ENCODE measurements at places on chromosomes 16 and 17. TPM values are rescaled to one million over a fixed set of nuclear protein-coding genes. Genes with fewer than 3 reads are reported as not detected.

The TBC1D3D gene
- 0.75 TPM for total RNA-seq

The CIAO2B gene
- total RNA-seq, result 51.1 TPM

The CCL23 gene
- 1.9 TPM for total RNA-seq

The CRHR1 gene
- not detected for total RNA-seq

The HOXB4 gene
- total RNA-seq, result 0.75 TPM

The TBX2 gene
- total RNA-seq, result 3.1 TPM

The ZMYND15 gene
- 0.47 TPM for total RNA-seq

The SLFN12 gene
- total RNA-seq, result 3.5 TPM

The CACNA1H gene
- 4.2 TPM for total RNA-seq

The IGSF6 gene
- 5.2 TPM for total RNA-seq

The CBFA2T3 gene
- 1.4 TPM for total RNA-seq

The GPR142 gene
- not detected for total RNA-seq

The AXIN2 gene
- 3.5 TPM for total RNA-seq

The HCRT gene
- total RNA-seq, result not detected

The OTOP2 gene
- total RNA-seq, result not detected

The NDUFB10 gene
- 93.9 TPM for total RNA-seq

The ABCC6 gene
- 107 TPM for total RNA-seq

The SDR42E1 gene
- 3.0 TPM for total RNA-seq

The CDH11 gene
- total RNA-seq, result 2.8 TPM

The MILR1 gene
- 3.8 TPM for total RNA-seq

The KRTAP29-1 gene
- total RNA-seq, result not detected

The MEOX1 gene
- not detected for total RNA-seq

The IRF8 gene
- total RNA-seq, result 17.1 TPM

The EPX gene
- total RNA-seq, result 10.0 TPM

The HBA1 gene
- 3.5 TPM for total RNA-seq

The TP53TG3D gene
- total RNA-seq, result not detected

The UMOD gene
- total RNA-seq, result not detected

The SLC47A1 gene
- total RNA-seq, result 34.9 TPM

The PMFBP1 gene
- 1.4 TPM for total RNA-seq

The BCAR1 gene
- 32.2 TPM for total RNA-seq

The TLCD2 gene
- total RNA-seq, result 1.2 TPM

The KRTAP2-3 gene
- not detected for total RNA-seq

The RCVRN gene
- total RNA-seq, result not detected

The C17orf107 gene
- total RNA-seq, result 1.1 TPM

The ERN2 gene
- total RNA-seq, result not detected

The CNTD1 gene
- not detected for total RNA-seq

The BICDL2 gene
- total RNA-seq, result 0.59 TPM

The CEP112 gene
- 1.1 TPM for total RNA-seq

The ABCC3 gene
- 10.5 TPM for total RNA-seq

The RASL10B gene
- 3.8 TPM for total RNA-seq

The MMD gene
- total RNA-seq, result 18.7 TPM

The KRT32 gene
- total RNA-seq, result not detected

The C16orf92 gene
- not detected for total RNA-seq

The SLC2A4 gene
- 1.2 TPM for total RNA-seq

The FBF1 gene
- 2.3 TPM for total RNA-seq

The PRSS33 gene
- not detected for total RNA-seq

The SPATA22 gene
- 0.19 TPM for total RNA-seq

The ABCC11 gene
- total RNA-seq, result 1.4 TPM

The ZNF469 gene
- 0.50 TPM for total RNA-seq

The STX1B gene
- 0.09 TPM for total RNA-seq

The STAT5A gene
- total RNA-seq, result 13.7 TPM

The ZKSCAN2 gene
- total RNA-seq, result 3.4 TPM

The EVI2B gene
- 2.8 TPM for total RNA-seq
